ENCODE measurements at places on chromosomes 6 and 20. TPM values are rescaled to one million over a fixed set of nuclear protein-coding genes. Genes with fewer than 3 reads are reported as not detected.

APOM gene
- 2.9 TPM for total RNA-seq

DNA sequence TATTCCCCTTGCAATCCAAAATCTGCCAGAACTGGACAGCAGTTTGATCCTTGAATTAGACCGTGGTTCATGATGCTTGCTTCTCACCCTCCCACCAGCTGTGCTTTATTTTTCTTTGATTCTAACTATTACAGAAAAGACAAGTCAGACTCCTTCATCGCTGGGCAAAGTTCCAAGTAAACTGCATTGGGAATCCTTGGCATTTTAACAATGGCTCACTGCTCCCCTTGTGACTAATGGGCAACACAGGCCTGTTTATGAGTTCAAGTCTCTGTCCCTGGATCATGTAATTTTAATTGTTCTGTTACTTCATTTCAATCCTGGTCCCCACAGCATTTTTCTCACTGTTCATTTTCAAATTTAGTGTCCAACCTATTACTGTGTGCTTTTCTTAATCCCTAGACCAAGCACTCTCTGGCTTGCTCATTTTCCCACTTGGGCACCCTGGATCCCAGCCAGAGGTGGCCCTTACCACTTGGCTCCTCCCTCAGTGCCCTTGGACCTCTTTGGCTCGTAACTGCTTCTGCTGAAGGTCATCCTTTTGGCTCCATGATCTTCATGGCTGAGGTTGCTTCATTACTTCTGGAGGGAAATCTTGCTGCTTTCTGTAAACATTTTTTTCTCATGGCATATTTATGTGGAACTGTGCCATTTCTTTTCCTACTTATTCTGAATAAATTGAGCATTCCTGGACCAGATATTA is 32.8 kb downstream of the PSMB9 start:
- DNase-seq, result no peak

DNA sequence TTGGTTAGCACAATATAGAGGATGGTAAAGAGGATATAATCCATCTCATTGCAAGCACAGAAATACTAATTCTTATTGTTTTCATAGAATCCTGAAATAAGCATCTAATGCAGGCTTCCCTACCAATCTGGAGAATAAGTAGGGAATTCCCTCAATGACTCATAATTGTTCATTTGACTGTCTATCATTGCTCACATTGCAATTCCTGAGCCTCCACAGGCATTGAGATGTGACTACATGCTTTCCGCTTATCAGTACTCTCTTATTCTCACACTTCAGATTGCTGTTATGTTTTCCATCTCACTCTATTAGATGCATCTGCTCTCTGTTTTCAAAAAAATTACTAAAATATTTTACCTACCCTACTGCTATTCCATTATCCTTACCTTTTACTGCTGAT is 216.2 kb upstream of the PRSS16 start:
- no peak for DNase-seq

DNA sequence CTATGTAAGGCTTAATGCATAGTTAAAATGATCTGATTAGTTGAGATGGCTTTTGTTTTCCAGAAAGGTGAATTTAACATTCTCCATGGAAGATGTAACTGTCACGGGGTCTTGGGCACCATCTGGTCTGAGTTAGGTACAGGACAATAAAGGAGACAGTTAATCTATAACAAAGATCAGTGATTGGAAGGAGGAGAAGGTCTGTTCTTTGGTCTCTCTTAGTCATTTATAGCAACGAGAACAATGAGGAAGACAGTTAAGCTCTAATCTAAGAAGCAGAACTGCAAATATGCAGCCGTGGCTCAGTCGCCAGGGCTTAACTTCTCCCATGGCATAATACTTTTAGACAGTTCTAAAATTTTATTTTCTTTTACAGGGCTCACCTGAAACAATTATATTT is 405.5 kb upstream of the SULF2 start:
- no peak for DNase-seq

DNA sequence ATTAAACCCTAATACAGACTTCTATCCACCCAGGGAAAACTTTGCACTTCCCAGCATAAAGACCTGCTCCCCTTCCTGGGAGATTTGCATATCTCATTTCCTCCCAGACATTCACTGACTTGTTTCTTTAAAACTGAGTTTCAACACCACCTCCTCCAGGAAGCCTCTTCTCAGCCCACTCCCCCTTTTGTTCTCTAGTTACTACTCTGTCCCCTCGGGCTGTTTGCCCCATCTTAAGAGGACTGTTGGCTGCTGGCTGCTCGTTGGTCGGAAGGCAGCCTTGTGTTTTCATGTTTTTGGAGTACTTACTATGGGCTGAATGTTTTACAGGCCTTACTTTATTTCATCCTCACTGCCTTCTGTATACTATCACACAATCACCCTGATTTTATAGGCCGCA is 6.6 kb downstream of the ARHGAP40 start:
- no peak for DNase-seq
